Posterior cingulate gyrus (tissue), 11 donors: ENCODE measurements at places on chromosomes 2 and 18.

GRCh38 chr2:235678712-235679111 lies 184.9 kb downstream of the AGAP1 start:
- DNase-seq = no peak

- no peak for DNase-seq
Measured at GRCh38 chr2:188659656-188660406, 314.3 kb upstream of the COL3A1 start.

GRCh38 chr2:21866316-21866715 lies 742.5 kb downstream of the TDRD15 start:
- no peak for DNase-seq

GRCh38 chr2:70686577-70687460 lies 81.2 kb downstream of the ADD2 start:
- DNase-seq = peak; percentile 86

- no peak for DNase-seq
Measured at GRCh38 chr18:2602844-2603243, 31.5 kb downstream of the NDC80 start.

DNA sequence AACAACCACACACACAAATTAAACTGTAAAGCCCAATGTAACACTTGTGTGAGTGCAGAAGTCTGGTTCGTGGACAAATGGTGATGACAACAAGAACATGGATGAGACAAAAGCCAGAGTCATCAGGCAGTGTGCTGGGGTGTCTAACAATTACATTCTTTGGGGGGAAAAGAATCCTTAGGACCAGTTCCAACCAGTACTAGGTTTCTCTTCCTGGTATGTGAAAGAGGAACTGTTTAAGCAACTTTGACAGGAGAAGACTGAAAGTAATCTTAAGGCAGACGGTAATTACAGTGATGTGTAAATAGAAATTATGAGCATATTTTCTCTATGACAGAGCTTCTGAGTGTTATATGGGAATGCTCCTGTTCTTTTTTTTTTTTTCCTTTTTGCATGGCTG lies 133.4 kb downstream of the AFF3 start:
- no peak for DNase-seq

- no peak for DNase-seq
Measured at GRCh38 chr2:44324971-44325426, 36.3 kb downstream of the PREPL start.

GRCh38 chr2:27573452-27573851 lies 9.4 kb upstream of the ZNF512 start:
- no peak for DNase-seq

DNA sequence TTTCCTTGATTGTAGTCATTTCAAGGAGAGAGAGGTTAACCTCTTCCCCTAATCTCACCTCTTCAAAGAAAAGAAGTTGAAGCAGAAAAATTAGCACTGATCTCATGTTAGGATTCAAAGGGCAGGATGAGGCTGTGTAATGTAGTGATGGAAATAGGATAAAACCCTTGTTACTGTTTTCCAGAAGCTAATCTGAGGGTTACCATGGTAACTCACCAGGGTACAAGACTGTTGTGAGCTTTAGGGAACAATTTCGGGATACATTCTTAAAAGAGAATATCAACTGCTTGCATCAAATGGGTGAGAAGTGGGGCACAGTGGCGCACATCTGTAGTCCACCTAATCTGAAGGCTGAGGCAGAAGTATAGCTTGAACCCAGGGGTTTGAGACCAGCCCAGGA lies 64.9 kb upstream of the SLC39A10 start:
- DNase-seq = peak; percentile 17

- no peak for DNase-seq
Measured at GRCh38 chr2:134982603-134983002, 64.0 kb downstream of the CCNT2 start.

GRCh38 chr18:40866013-40866645 lies 1088.9 kb upstream of the PIK3C3 start:
- DNase-seq = no peak

DNA sequence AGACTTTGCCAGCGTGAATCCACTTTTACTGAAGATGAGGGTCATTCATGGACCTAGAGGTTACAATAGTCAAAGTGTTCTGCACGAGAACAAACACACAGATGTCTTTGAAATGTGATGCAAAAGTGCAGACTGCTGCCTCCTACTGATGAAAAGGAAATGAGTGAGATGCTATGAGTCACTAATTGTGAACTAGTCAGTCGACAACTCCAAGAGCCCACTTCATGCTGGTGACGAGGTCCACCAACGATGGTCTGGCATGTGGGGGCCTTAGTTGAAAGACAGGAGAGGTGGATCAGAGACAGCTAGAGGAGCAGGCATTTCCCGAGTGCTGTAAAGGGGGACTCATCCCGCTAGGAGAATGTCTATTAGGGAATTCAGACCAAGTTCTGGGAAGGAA lies 17.1 kb upstream of the ZNF236 start:
- no peak for DNase-seq

DNA sequence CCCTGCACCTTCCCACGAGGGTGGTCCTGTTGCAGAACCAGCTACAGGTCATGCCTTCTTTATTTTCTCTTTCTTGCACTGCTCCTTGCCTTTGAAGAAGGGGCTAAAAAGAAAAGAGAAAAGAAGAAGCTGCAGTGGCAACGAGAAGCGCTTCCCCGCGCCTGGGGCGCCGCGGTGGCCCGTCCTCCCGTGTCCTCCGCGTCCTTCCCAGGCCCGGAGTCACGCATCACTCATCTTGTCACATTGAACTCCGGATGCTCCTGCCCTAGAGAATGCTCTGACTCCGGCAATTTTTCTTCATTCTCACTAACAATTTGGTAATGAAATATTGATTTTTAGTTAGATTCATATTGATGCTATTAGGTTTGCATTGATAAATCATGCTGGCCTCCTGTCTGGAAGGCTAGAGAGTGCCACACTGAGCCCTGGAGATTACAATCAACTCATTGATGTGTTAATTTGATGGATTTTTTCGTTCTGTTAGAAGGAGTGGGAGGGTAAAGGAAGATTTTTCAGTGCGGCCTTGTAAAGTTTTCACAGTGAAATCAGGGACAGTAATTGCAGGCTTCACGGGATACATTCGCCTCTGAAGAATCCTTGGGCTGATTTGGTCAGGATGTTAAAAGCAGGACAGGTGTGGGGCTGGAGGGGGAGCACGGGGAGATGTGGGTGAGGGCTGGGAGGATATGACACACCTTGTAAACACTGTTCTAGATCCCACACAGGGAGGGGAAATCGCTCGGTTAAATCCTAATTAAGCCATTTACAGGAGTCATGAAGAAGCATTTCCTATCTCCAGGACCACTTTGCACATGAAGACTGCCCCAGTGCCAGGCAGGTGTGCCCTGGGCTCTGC lies 349.3 kb downstream of the ZNF516 start:
- no peak for DNase-seq

- no peak for DNase-seq
Measured at GRCh38 chr2:45237850-45238542, 228.7 kb upstream of the SIX2 start.

GRCh38 chr18:50721006-50721405 lies 98.8 kb downstream of the MRO start:
- DNase-seq = peak; percentile 86

DNA sequence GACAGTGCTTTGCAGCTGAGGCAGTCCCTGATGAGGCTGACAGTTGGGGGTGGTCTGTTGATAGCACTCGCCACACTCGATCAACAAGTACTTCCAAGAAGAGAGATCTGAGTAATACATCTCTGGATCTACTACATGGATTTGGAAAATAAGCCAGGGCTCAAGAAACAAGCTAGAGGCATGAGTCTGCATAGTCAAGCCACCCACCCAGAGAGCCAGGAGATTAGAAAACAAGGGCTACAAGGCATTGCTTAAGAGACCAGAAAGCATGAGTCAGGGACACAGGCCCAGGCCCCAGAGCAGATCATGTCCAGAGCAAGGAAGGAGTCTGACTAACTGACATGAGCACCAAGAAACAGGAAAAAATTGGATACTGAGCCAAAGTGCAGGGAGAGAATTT lies 196.9 kb upstream of the CWC22 start:
- DNase-seq = no peak

- DNase-seq = no peak
Measured at GRCh38 chr18:1595195-1595594, 690.5 kb downstream of the ADCYAP1 start.
